ENCODE measurements at places on chromosomes 12 and 14. TPM values are rescaled to one million over a fixed set of nuclear protein-coding genes. Genes with fewer than 3 reads are reported as not detected.

DNA sequence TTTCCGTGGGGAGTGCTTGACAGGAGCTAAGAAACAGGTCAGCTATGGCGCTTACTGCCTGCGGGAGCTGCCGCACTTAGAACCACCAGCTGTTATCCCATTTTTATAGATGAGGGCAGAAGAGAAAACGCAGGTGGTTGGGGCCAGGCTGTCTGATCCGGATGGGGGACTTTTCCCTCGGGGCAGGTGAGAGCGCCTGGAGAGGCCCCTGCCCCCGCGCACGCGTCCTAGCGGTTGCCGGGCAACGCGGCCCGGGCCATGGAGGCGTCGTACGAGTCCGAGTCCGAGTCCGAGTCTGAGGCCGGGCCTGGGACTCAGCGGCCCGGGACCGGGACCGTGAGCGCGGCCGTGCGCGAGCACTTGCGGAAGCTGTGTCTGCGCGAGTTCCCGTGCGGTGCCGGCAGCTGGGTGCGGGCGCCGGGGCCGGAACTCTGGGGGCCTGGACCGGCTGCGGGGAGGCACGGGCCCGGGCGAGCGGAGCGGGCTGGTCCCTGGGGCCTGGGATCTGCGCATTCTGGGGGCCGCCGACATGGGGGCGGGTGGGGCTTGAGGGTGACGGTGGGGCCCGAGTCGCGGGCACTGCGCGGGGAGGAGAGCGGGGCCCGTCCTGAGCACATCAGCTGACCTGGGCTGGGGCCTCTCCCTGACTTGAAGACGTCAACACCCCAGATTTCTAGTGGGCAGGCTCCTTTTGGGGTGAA, at the start of gene LRRC43:
LRRC43 (plus strand) TSS at position 237 of the 701 bp plus-strand sequence; CDS start at position 259, 22 bp downstream.
- H3K36me3 ChIP-seq = no peaks in the 10 kb centered on the region
- peaks cover 33% of the 10 kb centered on the region for H3K27me3 ChIP-seq
- DNase-seq = peak; percentile 79
- peak within 1 kb of the TSS; percentile 65 for H3K4me3 ChIP-seq
- H3K27ac ChIP-seq = no peak within 1 kb of the TSS
- no peaks in the 10 kb centered on the region for H3K4me1 ChIP-seq

GRCh38 chr12:7075939-7076338, 15.4 kb downstream of the C1S start:
- no peak for DNase-seq
- no peaks in the 10 kb centered on the region for H3K27me3 ChIP-seq

- H3K36me3 ChIP-seq = no peaks in the 10 kb centered on the region
- DNase-seq = no peak
- no peaks in the 10 kb centered on the region for H3K27me3 ChIP-seq
Observed at GRCh38 chr12:90366286-90366685, 588.7 kb downstream of the CCER1 start.

- DNase-seq = no peak
- no peak overlapping the region for H3K27ac ChIP-seq
- H3K4me1 ChIP-seq = no peaks in the 10 kb centered on the region
- H3K36me3 ChIP-seq = no peaks in the 10 kb centered on the region
- no peak overlapping the region for H3K4me3 ChIP-seq
Observed at GRCh38 chr14:71245659-71246361, 338.6 kb downstream of the PCNX1 start.

- peaks cover 39% of the 10 kb centered on the region for H3K4me1 ChIP-seq
- H3K4me3 ChIP-seq = peak overlapping the region; percentile 85
- no peak for DNase-seq
- no peak overlapping the region for H3K27ac ChIP-seq
- peaks cover 26% of the 10 kb centered on the region for H3K27me3 ChIP-seq
Observed at GRCh38 chr14:89619596-89619995, 202.6 kb upstream of the FOXN3 start.

DNA sequence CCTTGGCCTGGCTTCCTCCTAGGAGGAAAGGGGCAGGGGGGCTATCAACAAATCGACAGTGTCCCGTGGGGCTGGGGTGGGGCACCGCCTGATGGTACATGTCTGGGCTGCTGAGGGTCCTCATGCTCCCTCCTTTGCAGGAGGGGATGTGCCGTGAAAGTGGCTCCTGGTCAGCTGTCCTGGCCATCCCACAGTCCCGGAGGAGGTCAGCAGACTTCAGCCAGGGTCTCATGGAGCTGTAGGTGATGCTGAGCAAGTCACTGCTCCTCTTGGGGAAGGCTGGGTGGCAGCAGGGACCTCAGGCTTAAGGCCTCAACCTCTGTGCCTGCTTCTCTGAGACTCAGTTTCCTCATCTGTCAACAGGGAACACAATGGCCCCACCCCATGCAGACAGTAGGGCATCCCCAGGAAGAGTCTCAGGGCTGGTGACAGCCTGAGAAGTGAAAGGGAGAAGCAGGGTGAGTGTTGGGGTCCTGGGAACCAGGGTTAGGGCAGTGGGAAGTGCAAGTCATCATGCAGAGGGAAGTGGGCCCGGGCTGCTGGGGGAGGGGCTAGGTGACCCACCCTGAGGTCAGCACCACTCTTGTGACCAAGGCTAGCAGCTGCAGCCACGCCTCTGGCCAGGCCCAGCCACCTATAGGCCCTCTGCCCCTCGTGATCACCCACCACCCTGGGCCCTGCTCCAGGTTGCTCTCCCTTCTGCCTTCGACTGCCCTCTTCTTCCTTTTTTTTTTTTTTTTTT, 4.4 kb upstream of the TNFAIP2 start:
- H3K4me1 ChIP-seq = peaks cover 25% of the 10 kb centered on the region
- H3K4me3 ChIP-seq = no peak overlapping the region
- no peaks in the 10 kb centered on the region for H3K36me3 ChIP-seq
- no peak for DNase-seq
- H3K27ac ChIP-seq = no peak overlapping the region

- no peaks in the 10 kb centered on the region for H3K27me3 ChIP-seq
- H3K4me1 ChIP-seq = no peaks in the 10 kb centered on the region
- no peaks in the 10 kb centered on the region for H3K36me3 ChIP-seq
- no peak overlapping the region for H3K27ac ChIP-seq
- no peak for DNase-seq
- no peak overlapping the region for H3K4me3 ChIP-seq
Observed at GRCh38 chr12:70002912-70003255, 177.9 kb downstream of the MYRFL start.

GRCh38 chr14:32021341-32021740, 55.8 kb upstream of the ARHGAP5 start:
- H3K4me1 ChIP-seq = peaks cover 35% of the 10 kb centered on the region
- H3K27ac ChIP-seq = peak overlapping the region; percentile 48
- H3K36me3 ChIP-seq = no peaks in the 10 kb centered on the region
- H3K4me3 ChIP-seq = no peak overlapping the region
- no peaks in the 10 kb centered on the region for H3K27me3 ChIP-seq

DNA sequence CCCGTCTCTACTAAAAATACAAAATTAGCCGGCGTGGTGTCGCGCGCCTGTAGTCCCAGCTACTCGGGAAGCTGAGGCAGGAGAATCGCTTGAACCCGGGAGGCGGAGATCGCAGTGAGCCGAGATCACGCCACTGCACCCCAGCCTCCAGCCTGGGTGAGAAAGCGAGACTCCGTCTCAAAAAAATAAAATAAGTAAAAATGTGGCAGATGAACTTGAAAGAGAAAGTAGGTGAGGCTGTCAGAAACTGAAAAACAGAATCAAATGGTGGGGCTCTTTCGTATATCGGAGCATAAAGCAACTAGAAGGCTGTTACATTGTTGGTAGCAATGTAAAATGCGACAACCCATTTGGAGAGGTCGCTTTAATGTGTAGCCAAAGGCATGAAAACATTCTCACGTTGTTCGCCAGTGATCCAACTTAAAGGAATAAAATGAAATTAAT, 767 bp upstream of the CCNT1 start:
- H3K36me3 ChIP-seq = no peaks in the 10 kb centered on the region
- no peaks in the 10 kb centered on the region for H3K27me3 ChIP-seq
- peaks cover 14% of the 10 kb centered on the region for H3K4me1 ChIP-seq
- DNase-seq = peak; percentile 8

- H3K27ac ChIP-seq = no peak overlapping the region
- H3K27me3 ChIP-seq = no peaks in the 10 kb centered on the region
- H3K4me3 ChIP-seq = no peak overlapping the region
- H3K36me3 ChIP-seq = no peaks in the 10 kb centered on the region
Observed at GRCh38 chr12:104775731-104776231, 182.3 kb downstream of the SLC41A2 start.

GRCh38 chr14:92421751-92422150, 91.8 kb upstream of the RIN3 start:
- no peaks in the 10 kb centered on the region for H3K27me3 ChIP-seq
- H3K4me1 ChIP-seq = no peaks in the 10 kb centered on the region
- H3K36me3 ChIP-seq = no peaks in the 10 kb centered on the region
- DNase-seq = no peak
- no peak overlapping the region for H3K27ac ChIP-seq

DNA sequence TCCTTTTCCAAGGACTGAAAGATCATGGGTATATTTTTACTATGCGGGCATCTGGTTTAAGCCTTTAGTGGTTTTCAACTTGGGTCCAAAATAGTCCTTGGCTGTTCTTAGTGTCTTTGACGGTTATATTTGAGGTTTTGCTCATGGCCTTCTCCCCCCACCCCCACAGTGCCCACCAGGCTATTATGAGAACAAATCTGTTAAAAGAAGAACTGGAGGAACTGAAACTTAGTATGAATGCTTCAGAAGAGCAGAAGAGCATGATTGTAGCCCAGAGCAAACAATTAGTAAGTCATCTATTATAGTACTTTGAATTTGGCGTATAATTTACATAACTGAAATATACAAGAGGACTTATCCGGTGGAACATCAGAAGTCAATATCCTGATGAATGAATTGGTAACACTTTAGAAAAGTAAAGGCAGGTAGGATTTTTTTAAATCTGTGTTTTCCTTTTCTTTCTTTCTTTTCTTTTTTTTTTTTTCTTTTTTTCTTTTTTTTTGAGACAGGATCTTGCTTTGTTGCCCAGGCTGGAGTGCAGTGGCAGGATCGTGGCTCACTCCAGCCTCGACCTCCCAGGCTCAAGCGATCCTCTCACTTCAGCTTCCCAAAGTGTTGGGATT, 71.8 kb upstream of the BCAT1 start:
- no peak overlapping the region for H3K4me3 ChIP-seq
- peaks cover 11% of the 10 kb centered on the region for H3K4me1 ChIP-seq
- no peak overlapping the region for H3K27ac ChIP-seq
- no peak for DNase-seq
- H3K36me3 ChIP-seq = no peaks in the 10 kb centered on the region

GRCh38 chr12:42299392-42300308, 26.2 kb downstream of the ZCRB1 start:
- H3K4me3 ChIP-seq = no peak overlapping the region
- H3K4me1 ChIP-seq = no peaks in the 10 kb centered on the region
- H3K27ac ChIP-seq = no peak overlapping the region
- H3K36me3 ChIP-seq = no peaks in the 10 kb centered on the region

GRCh38 chr14:105069871-105070759, 4.9 kb upstream of the GPR132 start:
- no peaks in the 10 kb centered on the region for H3K27me3 ChIP-seq
- no peak overlapping the region for H3K27ac ChIP-seq
- no peak overlapping the region for H3K4me3 ChIP-seq
- no peaks in the 10 kb centered on the region for H3K36me3 ChIP-seq
- DNase-seq = no peak
- H3K4me1 ChIP-seq = peaks cover 17% of the 10 kb centered on the region

- no peak for DNase-seq
- peaks cover 4% of the 10 kb centered on the region for H3K4me1 ChIP-seq
- no peaks in the 10 kb centered on the region for H3K27me3 ChIP-seq
- no peaks in the 10 kb centered on the region for H3K36me3 ChIP-seq
Observed at GRCh38 chr12:124618291-124618902, 51.0 kb upstream of the NCOR2 start.

- no peak overlapping the region for H3K4me3 ChIP-seq
- H3K27ac ChIP-seq = no peak overlapping the region
- H3K36me3 ChIP-seq = no peaks in the 10 kb centered on the region
- H3K4me1 ChIP-seq = peaks cover 29% of the 10 kb centered on the region
- no peaks in the 10 kb centered on the region for H3K27me3 ChIP-seq
Observed at GRCh38 chr14:52827426-52827825, 36.0 kb upstream of the GNPNAT1 start.

- H3K36me3 ChIP-seq = no peaks in the 10 kb centered on the region
- no peaks in the 10 kb centered on the region for H3K27me3 ChIP-seq
- DNase-seq = no peak
- H3K4me3 ChIP-seq = no peak overlapping the region
Observed at GRCh38 chr12:5172886-5173285, 129.2 kb downstream of the KCNA5 start.

- no peak for DNase-seq
- no peak overlapping the region for H3K4me3 ChIP-seq
- no peaks in the 10 kb centered on the region for H3K36me3 ChIP-seq
- no peak overlapping the region for H3K27ac ChIP-seq
Observed at GRCh38 chr12:62907078-62907477, 27.9 kb downstream of the PPM1H start.

GRCh38 chr12:57143454-57143853, 4.0 kb downstream of the LRP1-AS start:
- H3K36me3 ChIP-seq = no peaks in the 10 kb centered on the region
- no peaks in the 10 kb centered on the region for H3K27me3 ChIP-seq
- no peaks in the 10 kb centered on the region for H3K4me1 ChIP-seq
- DNase-seq = no peak
- H3K4me3 ChIP-seq = no peak overlapping the region

DNA sequence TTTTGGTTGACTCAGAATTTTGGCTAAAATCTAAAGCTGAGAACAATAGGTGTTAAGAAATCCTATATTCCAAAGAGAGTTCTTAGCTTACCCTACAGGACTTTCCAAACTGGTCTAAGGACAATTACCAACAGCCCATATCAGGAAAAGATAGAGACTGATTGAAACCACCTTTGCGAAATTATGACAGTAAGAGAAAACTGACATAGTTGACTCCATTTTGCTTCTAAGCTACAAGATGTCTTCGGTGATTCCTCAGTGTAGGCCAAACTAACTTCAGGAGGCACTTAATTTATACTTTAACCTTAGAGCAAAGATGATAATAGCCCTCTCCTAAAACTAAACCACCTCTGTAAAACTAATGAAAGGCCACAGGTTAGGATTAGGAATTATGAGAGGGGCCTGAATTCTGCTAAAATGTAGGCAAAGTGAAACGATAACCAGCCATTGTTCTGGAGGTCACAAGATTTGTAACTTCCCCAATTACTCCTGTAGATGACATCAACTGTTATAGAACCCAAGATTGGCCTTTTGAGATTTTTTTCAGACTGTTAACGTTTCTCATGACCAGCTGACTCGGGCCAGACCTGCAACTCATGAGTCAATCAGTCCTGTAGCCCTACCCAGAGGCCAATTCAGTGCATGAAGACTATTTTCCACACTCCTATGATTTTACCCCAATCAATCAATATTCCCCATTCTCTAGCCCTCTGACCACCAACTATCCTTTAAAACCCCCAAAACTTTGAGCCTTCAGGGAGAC, 43.0 kb downstream of the KLRG1 start:
- no peak for DNase-seq
- H3K36me3 ChIP-seq = no peaks in the 10 kb centered on the region
- H3K4me1 ChIP-seq = peaks cover 9% of the 10 kb centered on the region

- H3K36me3 ChIP-seq = no peaks in the 10 kb centered on the region
- H3K4me3 ChIP-seq = no peak overlapping the region
- peaks cover 26% of the 10 kb centered on the region for H3K27me3 ChIP-seq
- no peaks in the 10 kb centered on the region for H3K4me1 ChIP-seq
- DNase-seq = no peak
Observed at GRCh38 chr14:36086629-36087395, 89.7 kb downstream of the PTCSC3 start.

Gene SEL1L
- 28.0 TPM for total RNA-seq

Gene ASCL1
- not detected for total RNA-seq

Gene C14orf180
- not detected for total RNA-seq

Gene CLEC1B
- not detected for total RNA-seq

Gene PLBD1
- 5.4 TPM for total RNA-seq

Gene RASAL1
- total RNA-seq = 1.4 TPM

Gene CCDC38
- total RNA-seq = 0.12 TPM

Gene RFX4
- 3.4 TPM for total RNA-seq

Gene TSPAN19
- 4.3 TPM for total RNA-seq

Gene TNFAIP2
- total RNA-seq = 5.3 TPM

Gene AACS
- 22.9 TPM for total RNA-seq

Gene LTB4R2
- 1.8 TPM for total RNA-seq

Gene MARS1
- 109 TPM for total RNA-seq
